ENCODE measurements at places on chromosomes 6 and 20.

DNA sequence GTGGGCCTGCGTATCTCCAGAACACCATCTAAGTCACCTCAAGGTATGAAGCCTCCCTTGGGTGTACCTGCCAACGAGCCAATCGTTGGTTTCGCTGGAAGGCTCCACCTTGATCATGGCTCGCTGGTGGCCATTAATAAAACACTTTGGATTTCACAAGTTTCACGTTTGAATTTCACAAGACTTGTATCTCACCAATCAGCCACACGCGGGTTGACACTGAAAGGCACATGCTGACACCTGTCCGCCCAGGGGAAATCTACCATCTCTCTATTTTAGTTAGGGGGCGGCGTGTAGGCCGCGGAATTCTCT is 586 bp upstream of the HMGA1 start:
- peak overlapping the region; percentile 47 for H3K4me3 ChIP-seq
- H3K36me3 ChIP-seq, result peaks cover 10% of the 10 kb centered on the region
- peaks cover 2% of the 10 kb centered on the region for H3K4me1 ChIP-seq
- H3K27ac ChIP-seq, result peak overlapping the region; percentile 83

- no peak overlapping the region for H3K4me3 ChIP-seq
- no peaks in the 10 kb centered on the region for H3K4me1 ChIP-seq
- DNase-seq, result no peak
Measured at GRCh38 chr6:170288091-170288631, 2.7 kb downstream of the DLL1 start.

DNA sequence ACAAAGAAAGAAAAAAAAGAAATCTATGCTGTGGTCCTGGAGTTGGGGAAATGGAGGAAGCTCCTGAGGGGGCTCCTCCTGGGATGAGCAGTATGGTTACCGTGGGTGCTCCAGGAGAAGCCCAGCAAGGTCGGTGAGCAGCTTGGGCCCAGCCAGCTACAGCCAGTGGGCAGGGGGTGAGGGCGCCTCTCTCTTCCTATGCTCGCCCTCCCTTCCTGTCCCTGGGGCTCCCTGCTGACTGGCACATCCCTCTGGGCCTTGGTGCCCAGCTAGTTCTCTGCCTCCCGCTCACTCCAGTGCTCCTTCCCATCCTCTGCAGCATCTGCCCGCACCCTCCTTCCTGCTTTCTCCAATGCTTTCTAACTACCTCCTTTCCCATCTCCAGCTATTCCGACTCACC is 16.6 kb downstream of the CD40 start:
- H3K27me3 ChIP-seq, result peaks cover 28% of the 10 kb centered on the region
- no peak overlapping the region for H3K4me3 ChIP-seq
- H3K27ac ChIP-seq, result no peak overlapping the region
- no peaks in the 10 kb centered on the region for H3K4me1 ChIP-seq
- DNase-seq, result no peak

GRCh38 chr20:50918403-50918802 is 12.8 kb downstream of the ADNP start:
- H3K27ac ChIP-seq, result peak overlapping the region; percentile 38
- H3K4me3 ChIP-seq, result no peak overlapping the region
- H3K4me1 ChIP-seq, result peaks cover 7% of the 10 kb centered on the region
- H3K27me3 ChIP-seq, result no peaks in the 10 kb centered on the region

- DNase-seq, result no peak
- H3K27ac ChIP-seq, result no peak overlapping the region
- no peaks in the 10 kb centered on the region for H3K4me1 ChIP-seq
- H3K4me3 ChIP-seq, result no peak overlapping the region
Measured at GRCh38 chr20:59668926-59669850, 64.8 kb downstream of the PHACTR3 start.

- H3K4me1 ChIP-seq, result no peaks in the 10 kb centered on the region
- DNase-seq, result no peak
- H3K36me3 ChIP-seq, result no peaks in the 10 kb centered on the region
- no peak overlapping the region for H3K27ac ChIP-seq
- no peaks in the 10 kb centered on the region for H3K27me3 ChIP-seq
Measured at GRCh38 chr20:49692941-49693340, 20.7 kb downstream of the B4GALT5 start.

GRCh38 chr6:144954241-144954556 is 669.1 kb downstream of the UTRN start:
- H3K4me1 ChIP-seq, result no peaks in the 10 kb centered on the region
- no peaks in the 10 kb centered on the region for H3K27me3 ChIP-seq

GRCh38 chr6:27237089-27237803 is 10.3 kb upstream of the PRSS16 start:
- peak; percentile 86 for DNase-seq
- H3K27me3 ChIP-seq, result peaks cover 49% of the 10 kb centered on the region
- no peaks in the 10 kb centered on the region for H3K36me3 ChIP-seq
- peaks cover 8% of the 10 kb centered on the region for H3K4me1 ChIP-seq
- no peak overlapping the region for H3K4me3 ChIP-seq
- H3K27ac ChIP-seq, result no peak overlapping the region

DNA sequence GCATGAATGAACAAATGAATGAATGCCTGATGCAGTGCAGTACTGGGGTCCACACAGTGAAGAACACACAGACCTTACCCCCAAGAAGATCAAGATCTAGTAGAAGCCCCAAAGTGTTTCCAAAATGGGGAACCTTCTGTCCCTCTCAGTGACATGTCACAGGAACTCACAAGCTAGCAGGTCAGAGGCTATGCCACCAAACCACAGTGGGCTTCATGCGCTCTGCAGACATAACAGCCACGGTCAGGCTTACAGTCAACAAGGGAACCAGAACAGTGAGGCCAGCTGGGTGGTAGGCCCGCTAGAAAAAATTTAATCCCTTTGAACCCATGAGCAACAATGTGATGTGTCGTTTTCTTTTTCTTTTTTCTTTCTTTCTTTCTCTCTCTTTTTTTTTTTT is 20.2 kb upstream of the ARFGEF2 start:
- no peak overlapping the region for H3K4me3 ChIP-seq
- H3K27me3 ChIP-seq, result no peaks in the 10 kb centered on the region
- no peak overlapping the region for H3K27ac ChIP-seq
- no peaks in the 10 kb centered on the region for H3K36me3 ChIP-seq
- peaks cover 20% of the 10 kb centered on the region for H3K4me1 ChIP-seq
